ENCODE measurements at places on chromosomes 1 and 21.

GRCh38 chr1:74964508-74965102, 169.6 kb upstream of the LHX8 start:
- DNase-seq = no peak

DNA sequence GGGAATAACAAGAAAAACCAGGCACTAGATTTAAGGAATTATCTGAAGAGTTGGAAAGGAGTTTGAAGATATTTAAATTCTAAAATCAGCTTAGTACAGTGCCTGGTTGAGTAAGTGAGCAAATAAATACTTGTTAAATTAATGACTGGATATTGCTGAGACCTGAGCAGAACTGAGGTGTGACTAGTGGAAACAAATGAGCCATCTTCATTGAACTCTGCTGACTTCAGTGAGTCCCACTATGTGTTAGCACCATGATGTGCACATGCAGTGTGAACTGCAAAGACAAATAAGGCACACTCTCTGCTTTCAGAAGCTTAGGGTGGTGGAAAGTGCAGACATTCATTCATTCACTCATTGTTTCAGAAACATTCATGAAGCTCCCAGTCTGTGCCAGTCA, 48.7 kb downstream of the ELAPOR1 start:
- DNase-seq = no peak

DNA sequence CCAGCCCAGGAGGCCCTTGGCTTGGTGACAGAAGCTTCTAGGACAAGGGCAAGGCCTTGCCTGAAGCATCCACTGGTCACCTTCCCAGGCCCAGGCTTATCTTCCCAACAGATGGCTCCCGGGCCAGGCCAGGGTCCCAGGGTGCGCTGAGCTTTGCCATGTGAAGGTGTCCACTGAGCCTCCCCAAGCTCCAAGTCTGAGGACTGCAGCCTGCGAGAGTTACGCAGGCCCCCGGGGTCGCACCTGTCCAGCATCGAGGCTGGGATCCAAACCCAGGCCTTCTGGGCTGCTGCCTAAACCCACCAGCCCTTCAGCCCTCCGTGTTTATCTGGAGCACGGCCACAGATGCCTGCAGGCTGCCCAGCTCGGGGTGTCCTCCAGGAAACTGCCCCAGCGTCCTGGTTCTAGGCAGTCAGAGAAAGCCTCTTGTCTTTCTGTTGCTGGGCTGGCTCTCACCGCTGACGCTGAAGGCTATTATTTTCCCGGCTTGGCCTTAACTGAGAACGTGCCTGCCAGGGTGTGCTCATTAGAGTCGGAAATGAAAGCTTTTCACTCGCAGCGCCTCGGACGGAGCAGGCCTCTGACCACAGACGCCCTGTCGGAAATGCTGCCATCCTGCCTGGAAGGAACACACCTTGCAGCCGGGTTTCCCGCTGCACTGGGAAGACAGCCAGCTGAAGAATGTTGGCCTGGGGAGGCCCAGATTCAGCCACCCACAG, 71.4 kb downstream of the MEGF6 start:
- no peak for DNase-seq

GRCh38 chr1:115757856-115758255, 10.7 kb downstream of the CASQ2 start:
- no peak for DNase-seq

GRCh38 chr1:95049935-95050334, 22.8 kb downstream of the ALG14 start:
- no peak for DNase-seq

DNA sequence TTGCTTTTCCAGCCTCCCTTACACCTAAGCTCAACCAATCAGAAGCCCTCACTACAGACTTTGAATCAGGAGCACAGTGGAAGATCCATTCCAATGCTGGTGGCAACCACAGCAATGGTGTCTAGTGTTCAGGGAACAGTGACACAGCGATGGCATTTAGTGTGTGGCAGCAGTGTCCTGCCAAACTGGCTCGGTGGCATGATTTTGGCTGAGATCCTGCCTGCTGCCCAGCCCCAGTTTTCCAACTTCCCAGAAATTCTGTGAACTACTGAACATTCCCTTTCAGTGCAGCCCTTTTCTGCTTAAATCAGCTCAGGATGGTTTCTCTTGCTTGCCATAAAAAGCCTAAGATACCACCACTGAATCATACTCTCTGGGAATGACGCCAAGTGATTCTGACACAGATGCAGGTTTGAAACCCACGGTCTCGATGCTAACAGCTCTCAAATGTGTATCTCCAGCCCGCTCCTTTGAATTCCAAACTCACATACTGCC, 8.8 kb downstream of the ASAP3 start:
- no peak for DNase-seq

GRCh38 chr1:9691108-9691445, 39.5 kb downstream of the PIK3CD start:
- no peak for DNase-seq

- DNase-seq = no peak
Observed at GRCh38 chr1:81151206-81151605, 649.5 kb upstream of the ADGRL2 start.

DNA sequence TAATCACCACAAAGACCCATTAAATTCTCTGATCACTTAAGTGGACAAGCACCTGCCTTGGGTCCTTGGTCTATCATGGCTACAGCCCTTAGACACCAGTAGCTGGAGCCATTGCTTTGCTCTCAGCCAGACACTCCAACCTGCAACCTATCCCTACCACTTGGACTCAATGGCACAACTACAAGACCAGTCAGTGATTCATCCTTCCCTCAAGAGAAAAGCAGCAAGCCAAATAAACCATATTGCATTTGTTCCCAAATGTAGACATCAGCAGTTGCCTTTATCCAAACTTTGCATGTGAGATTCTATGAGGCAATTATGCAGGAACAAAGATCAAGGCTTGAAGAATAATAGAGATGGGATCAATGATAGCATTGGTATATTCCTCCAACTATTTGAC, 263.4 kb downstream of the HHIPL2 start:
- no peak for DNase-seq

GRCh38 chr1:206582971-206583706, 29.1 kb downstream of the EIF2D start:
- DNase-seq = no peak
